ENCODE measurements at places on chromosomes 6 and 20. TPM values are rescaled to one million over a fixed set of nuclear protein-coding genes. Genes with fewer than 3 reads are reported as not detected.

The CLVS2 gene
- 0.53 TPM for total RNA-seq

The HNF4A gene
- under 0.01 TPM for total RNA-seq

The BPIFB1 gene
- not detected for total RNA-seq

The LZTS3 gene
- 2.2 TPM for total RNA-seq

The CD93 gene
- 67.5 TPM for total RNA-seq

The CCDC28A gene
- 10.6 TPM for total RNA-seq

The PTCHD4 gene
- total RNA-seq, result 0.98 TPM

The DNAAF9 gene
- total RNA-seq, result 12.4 TPM

The TMEM170B gene
- total RNA-seq, result 3.9 TPM

The MCCD1 gene
- total RNA-seq, result not detected

The SMLR1 gene
- not detected for total RNA-seq

The DPPA5 gene
- not detected for total RNA-seq

The SLA2 gene
- total RNA-seq, result 0.09 TPM

The ECT2L gene
- total RNA-seq, result 0.09 TPM

The PMEPA1 gene
- total RNA-seq, result 8.2 TPM

The LY6G6F gene
- not detected for total RNA-seq

The MAP1LC3A gene
- total RNA-seq, result 21.2 TPM

The CLPSL1 gene
- total RNA-seq, result not detected

The TCP11 gene
- 0.44 TPM for total RNA-seq

The MOCS1 gene
- total RNA-seq, result 5.8 TPM

The SIRPD gene
- total RNA-seq, result not detected

The BEND6 gene
- total RNA-seq, result 0.27 TPM

The TCP1 gene
- total RNA-seq, result 176 TPM

The BMP7 gene
- total RNA-seq, result 3.8 TPM

The ARFGEF3 gene
- 1.1 TPM for total RNA-seq

The GPX5 gene
- total RNA-seq, result not detected

The NMBR gene
- total RNA-seq, result 0.09 TPM

The DHX16 gene
- total RNA-seq, result 18.6 TPM

The MOG gene
- total RNA-seq, result not detected

The SUMO4 gene
- total RNA-seq, result 2.2 TPM

The ZBTB2 gene
- 10.7 TPM for total RNA-seq

The C6orf15 gene
- not detected for total RNA-seq

The RIMS4 gene
- 5.7 TPM for total RNA-seq

The CPNE5 gene
- 4.9 TPM for total RNA-seq

The FHL5 gene
- total RNA-seq, result 2.0 TPM

The SPDEF gene
- total RNA-seq, result 0.04 TPM

The SEL1L2 gene
- total RNA-seq, result not detected

The PSORS1C1 gene
- total RNA-seq, result 1.3 TPM

The DEFB132 gene
- not detected for total RNA-seq

The RAB44 gene
- 0.04 TPM for total RNA-seq

The ECI2 gene
- total RNA-seq, result 55.6 TPM

The TNFRSF21 gene
- total RNA-seq, result 10.2 TPM

The THBS2 gene
- 119 TPM for total RNA-seq

The TSHZ2 gene
- 11.9 TPM for total RNA-seq

The RSPO3 gene
- total RNA-seq, result 8.8 TPM

The CPXM1 gene
- 41.5 TPM for total RNA-seq

The SLC13A3 gene
- total RNA-seq, result 2.7 TPM

The HUS1B gene
- 0.18 TPM for total RNA-seq

The GSTA3 gene
- total RNA-seq, result not detected

The KHDC1 gene
- total RNA-seq, result 2.3 TPM

The RAD21L1 gene
- not detected for total RNA-seq

The PNPLA1 gene
- total RNA-seq, result not detected

The CLIC5 gene
- total RNA-seq, result 8.5 TPM

The PPIL1 gene
- 24.8 TPM for total RNA-seq

The GZF1 gene
- total RNA-seq, result 10.8 TPM

The PSORS1C2 gene
- not detected for total RNA-seq

The TMEM74B gene
- 3.1 TPM for total RNA-seq

The TAPBP gene
- total RNA-seq, result 16.0 TPM
